Karpas-422 (cell line): ENCODE measurements at places on chromosomes 4 and X.
A peak's percentile ranks its signal among the peaks of the same experiment; 100 is the strongest.

- H3K27me3 ChIP-seq: no peaks in the 10 kb centered on the region
- H3K4me1 ChIP-seq: no peaks in the 10 kb centered on the region
- H3K4me3 ChIP-seq: no peak overlapping the region
- no peak for DNase-seq
- no peaks in the 10 kb centered on the region for H3K36me3 ChIP-seq
- no peak overlapping the region for H3K27ac ChIP-seq
These were observed 31.0 kb downstream of the UNC5C start for GRCh38 chr4:95517576-95518345.

- H3K4me1 ChIP-seq: no peaks in the 10 kb centered on the region
- no peak overlapping the region for H3K4me3 ChIP-seq
- no peak overlapping the region for H3K27ac ChIP-seq
- no peak for DNase-seq
- no peaks in the 10 kb centered on the region for H3K27me3 ChIP-seq
These were observed 740.6 kb upstream of the TENM3 start for GRCh38 chr4:181502611-181503010.

DNA sequence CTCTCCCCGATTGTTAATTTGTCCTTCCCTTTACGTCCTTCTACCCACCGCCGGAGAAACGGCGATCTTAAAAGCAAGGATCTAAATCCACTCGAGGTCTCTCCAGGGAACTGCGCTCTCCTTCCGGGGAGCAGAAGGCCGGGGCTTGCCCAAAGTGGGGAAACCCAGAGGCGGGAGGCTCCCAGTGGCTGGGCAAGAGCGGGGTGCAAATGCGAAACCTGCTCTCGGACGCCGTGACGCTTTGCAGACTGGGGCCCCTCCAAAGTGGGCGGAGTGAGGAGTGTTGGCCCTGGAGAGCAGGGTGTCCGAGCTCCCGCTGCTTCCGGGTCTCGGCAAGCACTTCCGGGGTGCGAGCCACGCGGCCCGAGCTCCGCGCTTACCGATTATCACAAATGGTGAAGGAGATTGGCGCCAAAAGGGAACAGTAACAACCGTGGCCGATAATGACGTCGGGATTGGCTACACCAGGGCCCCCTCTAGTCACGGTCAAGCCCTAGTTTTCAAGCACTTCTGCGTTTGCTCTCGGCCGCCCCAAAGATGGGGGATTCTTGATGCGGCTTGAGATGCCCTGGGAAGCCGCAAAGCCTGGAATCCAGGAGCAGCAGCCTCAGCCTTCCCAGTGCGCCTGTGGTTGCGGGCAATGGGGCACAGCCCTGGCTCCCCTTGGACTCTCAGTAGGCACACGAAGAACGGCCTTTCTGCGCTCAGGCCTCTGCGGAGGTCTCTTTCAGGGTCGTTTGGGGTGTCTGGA lies 29.0 kb downstream of the HAND2 start:
- H3K27ac ChIP-seq: no peak overlapping the region
- DNase-seq: no peak
- H3K4me1 ChIP-seq: peaks cover 6% of the 10 kb centered on the region
- H3K27me3 ChIP-seq: no peaks in the 10 kb centered on the region
- no peak overlapping the region for H3K4me3 ChIP-seq

DNA sequence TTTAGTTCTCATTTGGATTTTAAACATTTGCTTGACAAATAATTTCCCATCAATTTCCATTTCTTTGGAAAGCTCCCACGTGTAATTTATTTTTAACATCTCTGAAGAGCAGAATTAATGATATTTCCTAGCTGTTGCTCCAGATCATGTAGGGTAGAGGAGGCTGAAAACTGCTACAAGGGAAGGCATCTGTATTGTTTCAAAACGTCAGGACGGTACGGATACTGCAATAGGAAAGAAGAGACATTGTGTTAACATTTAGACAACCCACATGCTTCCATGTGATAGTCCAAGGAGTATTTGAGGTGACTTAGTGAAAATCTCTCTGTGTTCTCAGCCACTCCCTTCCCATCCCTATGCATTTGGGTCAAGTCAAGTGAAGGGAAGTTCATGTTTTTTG lies 15.4 kb upstream of the ADH1B start:
- H3K36me3 ChIP-seq: no peaks in the 10 kb centered on the region
- no peak overlapping the region for H3K27ac ChIP-seq
- H3K4me1 ChIP-seq: no peaks in the 10 kb centered on the region
- no peak overlapping the region for H3K4me3 ChIP-seq

GRCh38 chrX:39331082-39331704 lies 529.9 kb downstream of the MID1IP1 start:
- no peaks in the 10 kb centered on the region for H3K36me3 ChIP-seq
- H3K4me3 ChIP-seq: no peak overlapping the region
- no peaks in the 10 kb centered on the region for H3K27me3 ChIP-seq
- no peak for DNase-seq
- H3K27ac ChIP-seq: no peak overlapping the region

DNA sequence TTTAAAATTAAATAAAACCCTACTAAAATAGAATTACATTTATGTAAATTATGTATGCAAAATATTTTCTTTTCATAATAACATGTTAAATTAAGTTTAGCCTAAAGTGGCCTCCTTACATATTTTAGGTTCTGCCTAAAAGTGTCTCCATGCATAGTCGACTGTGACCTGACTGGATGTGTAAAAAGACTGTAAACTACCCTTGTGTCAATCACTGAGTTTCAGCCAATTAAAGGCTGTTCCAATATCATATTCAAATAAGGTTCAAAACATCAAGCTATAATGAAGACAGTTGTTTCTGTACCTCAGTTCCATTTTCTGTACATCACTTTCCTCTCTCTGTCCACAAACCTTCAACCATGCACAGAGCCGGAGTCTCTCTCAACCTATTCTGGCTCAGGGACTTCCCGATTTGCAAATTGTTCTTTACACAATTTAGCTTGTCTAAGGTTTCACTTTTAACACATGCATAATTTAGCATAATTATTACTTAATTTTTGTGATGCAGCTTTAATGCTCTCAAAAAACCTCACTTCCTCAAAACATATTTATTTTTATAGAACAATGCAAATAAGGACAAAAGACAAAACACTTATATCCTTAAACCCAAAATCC lies 60.1 kb downstream of the SH3RF1 start:
- H3K4me1 ChIP-seq: no peaks in the 10 kb centered on the region
- DNase-seq: no peak
- no peak overlapping the region for H3K27ac ChIP-seq
- no peak overlapping the region for H3K4me3 ChIP-seq
- H3K27me3 ChIP-seq: no peaks in the 10 kb centered on the region

DNA sequence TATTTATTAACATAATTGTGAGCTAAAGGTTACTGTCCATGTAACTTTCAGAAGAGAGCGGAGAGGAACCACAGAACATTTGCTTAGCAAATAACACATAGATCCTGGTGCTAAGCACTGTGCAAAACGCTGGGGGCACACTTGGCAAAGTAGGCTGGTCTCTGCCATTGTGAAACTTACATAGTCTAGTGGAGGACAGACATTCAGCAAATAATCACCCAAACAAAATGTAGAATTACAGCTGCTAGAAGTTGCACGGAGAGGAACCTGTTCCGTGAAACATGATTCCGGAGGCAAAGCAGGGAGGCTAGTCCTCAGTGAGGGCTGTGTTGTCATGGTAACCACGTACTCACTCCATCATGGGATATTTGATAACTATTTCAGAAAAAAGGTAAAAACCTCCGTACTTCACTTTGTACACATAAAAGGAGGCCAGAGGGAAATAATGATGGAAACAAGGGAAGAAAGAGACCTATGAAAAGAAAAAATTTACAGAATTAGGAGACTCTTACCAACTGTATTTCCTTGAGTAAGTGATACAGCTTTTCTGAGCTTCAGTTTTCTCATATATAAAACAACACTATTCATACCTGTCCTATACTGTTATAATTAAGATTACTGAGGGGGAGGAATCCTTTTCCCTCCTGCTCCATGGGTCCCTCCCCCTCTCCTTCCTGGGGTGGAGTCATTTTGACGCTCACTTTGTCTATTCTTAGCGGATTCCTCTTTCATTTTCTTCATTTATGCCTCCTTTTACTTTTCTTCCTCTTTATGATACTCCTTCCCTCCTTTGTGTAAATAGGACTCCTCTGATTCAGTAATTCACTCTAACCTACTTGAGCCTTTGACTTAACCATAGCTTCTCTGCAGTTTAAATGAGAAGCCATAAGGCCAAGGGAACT lies 825 bp upstream of the RASGEF1B start:
- peak; percentile 76 for DNase-seq
- peak overlapping the region; percentile 72 for H3K4me3 ChIP-seq
- no peaks in the 10 kb centered on the region for H3K36me3 ChIP-seq

DNA sequence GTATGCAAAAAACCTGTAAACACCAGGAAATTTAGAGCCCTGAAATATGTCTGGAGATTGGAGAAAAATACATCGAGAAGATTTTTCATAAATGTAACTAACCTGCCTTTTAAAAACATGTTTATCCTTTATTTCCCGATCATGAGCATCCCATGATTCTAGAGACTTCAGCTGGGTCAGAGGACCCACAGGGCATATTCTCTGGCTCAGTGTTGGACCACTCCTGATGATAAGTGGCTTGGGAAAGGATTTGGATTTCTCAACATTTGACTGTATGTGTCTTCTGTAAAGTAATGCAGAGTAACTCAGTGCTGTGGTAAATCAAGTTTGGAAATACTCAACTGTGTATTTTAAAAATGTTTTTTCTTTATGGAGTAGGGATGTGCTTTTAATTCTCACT lies 40.0 kb upstream of the ANK2 start:
- H3K27me3 ChIP-seq: no peaks in the 10 kb centered on the region
- H3K27ac ChIP-seq: no peak overlapping the region
- H3K36me3 ChIP-seq: no peaks in the 10 kb centered on the region
- H3K4me1 ChIP-seq: no peaks in the 10 kb centered on the region
- no peak overlapping the region for H3K4me3 ChIP-seq

DNA sequence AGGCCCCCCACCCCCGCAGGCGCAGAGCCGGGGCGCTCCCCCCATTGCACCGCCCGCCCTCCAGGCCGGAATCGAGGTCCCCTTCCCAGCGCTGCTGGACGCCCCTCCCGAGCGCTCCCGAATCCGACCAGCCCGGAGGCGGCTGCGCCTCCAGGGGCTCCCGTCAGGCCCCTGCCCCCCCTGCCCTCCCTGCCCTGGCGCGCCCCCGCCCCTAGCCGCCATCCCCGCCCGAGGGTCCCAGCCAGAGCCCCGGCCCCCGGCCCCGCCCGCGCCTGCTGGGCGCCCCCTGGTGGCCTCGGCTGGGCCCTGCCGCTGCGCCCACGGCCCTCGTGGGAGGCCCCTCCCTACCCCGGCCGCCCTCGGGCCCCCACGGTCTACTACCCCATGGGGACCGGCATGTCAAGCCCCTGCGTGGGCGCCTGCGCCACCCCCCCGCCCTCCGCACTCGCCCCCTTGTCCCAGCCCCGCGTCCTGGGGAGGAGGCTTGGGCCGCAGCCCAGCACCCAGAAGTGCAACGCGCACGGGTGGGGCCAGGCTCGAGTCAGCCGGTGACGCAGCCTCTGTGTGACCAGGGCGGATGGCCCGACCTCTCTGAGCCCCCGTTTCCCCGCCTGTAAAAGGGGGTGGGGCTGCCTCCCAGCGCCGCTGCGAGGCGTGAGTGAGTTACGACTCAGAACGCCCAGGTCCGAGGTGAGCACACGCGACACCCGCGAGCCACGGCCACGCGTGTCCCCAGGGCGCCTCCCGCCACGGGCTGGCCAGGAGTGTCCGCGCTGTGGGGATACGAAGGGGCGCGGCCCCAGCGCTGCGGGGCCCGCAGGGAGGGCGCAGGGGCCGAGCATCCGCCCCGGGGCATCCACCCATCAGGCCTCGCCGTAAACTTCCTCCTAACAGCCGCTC lies 104.9 kb downstream of the FAM53A start:
- no peaks in the 10 kb centered on the region for H3K36me3 ChIP-seq
- peak overlapping the region; percentile 40; the same call in 1 of the 2 replicates for H3K4me3 ChIP-seq
- H3K4me1 ChIP-seq: peaks cover 23% of the 10 kb centered on the region

GRCh38 chr4:39528061-39528465 lies 824 bp upstream of the UGDH start:
- H3K4me3 ChIP-seq: peak overlapping the region; percentile 93
- peak; percentile 55 for DNase-seq
- H3K36me3 ChIP-seq: no peaks in the 10 kb centered on the region
- H3K27ac ChIP-seq: peak overlapping the region; percentile 23; the same call in 1 of the 2 replicates
- peaks cover 25% of the 10 kb centered on the region for H3K4me1 ChIP-seq

- H3K4me1 ChIP-seq: no peaks in the 10 kb centered on the region
- H3K27ac ChIP-seq: no peak overlapping the region
- no peak overlapping the region for H3K4me3 ChIP-seq
- no peaks in the 10 kb centered on the region for H3K36me3 ChIP-seq
- DNase-seq: peak; percentile 21
These were observed 11.6 kb upstream of the CENPVL2 start for GRCh38 chrX:51694254-51694653.

GRCh38 chr4:102783006-102783405 lies 22.2 kb upstream of the MANBA start:
- H3K4me3 ChIP-seq: no peak overlapping the region
- no peaks in the 10 kb centered on the region for H3K27me3 ChIP-seq
- DNase-seq: no peak

GRCh38 chrX:71923516-71923915 lies 12.9 kb downstream of the NHSL2 start:
- DNase-seq: no peak
- no peaks in the 10 kb centered on the region for H3K4me1 ChIP-seq
- no peak overlapping the region for H3K4me3 ChIP-seq

- H3K27me3 ChIP-seq: no peaks in the 10 kb centered on the region
- H3K27ac ChIP-seq: no peak overlapping the region
- no peak for DNase-seq
- no peak overlapping the region for H3K4me3 ChIP-seq
- no peaks in the 10 kb centered on the region for H3K36me3 ChIP-seq
These were observed 189.9 kb downstream of the BMPR1B start for GRCh38 chr4:94947681-94948108.

GRCh38 chr4:36255577-36255976 lies 11.3 kb upstream of the ARAP2 start:
- H3K4me1 ChIP-seq: no peaks in the 10 kb centered on the region
- no peak overlapping the region for H3K4me3 ChIP-seq
- no peaks in the 10 kb centered on the region for H3K36me3 ChIP-seq
- no peak overlapping the region for H3K27ac ChIP-seq
- DNase-seq: no peak
- no peaks in the 10 kb centered on the region for H3K27me3 ChIP-seq

DNA sequence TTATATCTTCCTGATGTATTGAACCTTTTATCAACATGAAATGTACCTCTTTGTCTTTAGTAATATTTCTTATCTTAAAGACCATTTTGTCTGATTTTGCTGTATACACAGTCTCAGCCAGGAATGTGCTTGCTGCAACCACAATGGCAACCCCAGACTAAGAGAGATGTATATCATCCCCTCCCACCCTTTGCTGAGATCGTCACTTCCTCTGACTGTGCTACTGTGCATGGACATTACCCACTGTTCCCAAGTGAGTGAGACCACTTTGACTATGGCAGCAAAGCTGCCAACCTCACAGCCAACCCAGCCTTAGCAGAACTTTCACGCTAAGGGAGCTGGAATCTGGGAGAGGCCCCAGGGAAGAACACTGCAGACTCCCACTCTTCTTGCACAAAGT lies 46.0 kb downstream of the EIF2S3 start:
- no peaks in the 10 kb centered on the region for H3K27me3 ChIP-seq
- no peak for DNase-seq
- H3K27ac ChIP-seq: no peak overlapping the region
- no peak overlapping the region for H3K4me3 ChIP-seq
- H3K4me1 ChIP-seq: 0 out of 2 replicates have a peak, but pooled peaks cover 3% of the 10 kb centered on the region

- H3K4me3 ChIP-seq: no peak overlapping the region
- H3K27me3 ChIP-seq: no peaks in the 10 kb centered on the region
- no peak overlapping the region for H3K27ac ChIP-seq
- no peaks in the 10 kb centered on the region for H3K36me3 ChIP-seq
These were observed 192.3 kb upstream of the NR3C2 start for GRCh38 chr4:148634476-148634875.

GRCh38 chrX:139738581-139738980 lies 30.6 kb upstream of the MCF2 start:
- no peak for DNase-seq
- H3K4me3 ChIP-seq: no peak overlapping the region
- no peak overlapping the region for H3K27ac ChIP-seq
- H3K36me3 ChIP-seq: no peaks in the 10 kb centered on the region
- no peaks in the 10 kb centered on the region for H3K4me1 ChIP-seq
